Stimulated activated CD4-positive, alpha-beta T cell treated with anti-CD3 and anti-CD28 coated beads, Interleukin-1b, Interleukin-23, amount 100 ng/mL, for 48 hours (primary cell): ENCODE measurements at places on chromosomes 11 and 22.

DNA sequence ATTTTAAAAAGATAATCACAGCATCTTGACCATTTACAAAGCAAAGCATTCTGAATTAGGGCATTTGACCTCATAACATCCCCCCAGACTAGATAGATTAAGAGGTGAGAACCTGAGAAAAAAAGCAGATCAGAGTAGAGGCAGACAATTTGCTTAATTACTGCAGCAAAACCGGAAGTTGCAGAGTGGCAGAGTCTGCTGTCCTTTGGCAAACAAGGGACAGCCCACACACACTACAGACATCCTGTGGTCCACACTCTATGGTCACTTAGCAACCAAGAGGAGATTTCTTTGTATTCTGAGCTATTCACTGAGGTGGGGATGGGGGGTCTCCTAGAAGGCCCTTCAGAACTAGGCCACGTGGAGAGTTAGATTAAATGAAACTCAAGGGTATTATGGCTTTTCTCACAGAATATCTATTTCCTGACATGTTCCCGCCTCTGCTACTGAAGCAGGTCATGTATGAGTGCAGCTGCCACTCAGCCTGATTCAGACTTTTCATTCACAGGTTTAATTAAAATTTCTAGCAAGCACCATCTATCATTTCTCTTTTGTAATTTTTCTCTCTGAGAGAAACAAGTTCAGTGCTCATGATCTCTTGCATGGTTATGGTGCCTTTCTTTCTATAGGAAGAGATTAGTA, 48.5 kb downstream of the SVIP start:
- no peak for DNase-seq

GRCh38 chr11:124799348-124800225, 619 bp downstream of the MSANTD2 start:
- peak; percentile 35 for DNase-seq

DNA sequence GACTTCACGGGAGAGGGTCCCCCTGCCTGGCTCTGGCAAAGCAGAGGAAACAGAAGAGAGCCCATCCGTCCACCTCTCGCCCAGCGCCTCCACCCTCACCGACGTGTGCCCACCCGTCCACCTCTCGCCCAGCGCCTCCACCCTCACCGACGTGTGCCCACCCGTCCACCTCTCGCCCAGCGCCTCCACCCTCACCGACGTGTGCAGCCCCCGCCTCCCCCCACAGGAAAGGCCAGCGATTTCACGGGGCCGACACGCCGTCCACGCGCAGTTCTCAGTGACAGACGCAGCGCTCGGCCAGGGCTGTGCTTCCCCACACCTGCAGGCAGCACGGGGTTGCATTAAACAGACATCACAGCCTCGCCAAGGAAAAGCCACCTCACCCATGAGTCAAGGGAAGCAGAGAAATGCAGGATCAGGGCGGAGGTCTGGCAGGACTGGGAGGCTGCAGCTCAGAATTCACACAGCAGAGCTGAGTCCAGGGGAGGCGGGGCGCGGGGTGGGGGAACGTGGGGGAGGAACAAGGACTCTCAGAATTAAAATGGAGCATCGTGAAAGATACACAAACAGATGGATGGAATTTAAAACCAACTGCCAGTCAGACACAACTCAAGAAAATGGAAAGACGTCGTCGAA, 377.7 kb downstream of the BRD1 start:
- DNase-seq = no peak

GRCh38 chr22:20130731-20131596, 640 bp upstream of the ZDHHC8 start:
- peak; percentile 70 for DNase-seq

GRCh38 chr11:35323076-35323868, 96.1 kb downstream of the SLC1A2 start:
- DNase-seq = no peak

DNA sequence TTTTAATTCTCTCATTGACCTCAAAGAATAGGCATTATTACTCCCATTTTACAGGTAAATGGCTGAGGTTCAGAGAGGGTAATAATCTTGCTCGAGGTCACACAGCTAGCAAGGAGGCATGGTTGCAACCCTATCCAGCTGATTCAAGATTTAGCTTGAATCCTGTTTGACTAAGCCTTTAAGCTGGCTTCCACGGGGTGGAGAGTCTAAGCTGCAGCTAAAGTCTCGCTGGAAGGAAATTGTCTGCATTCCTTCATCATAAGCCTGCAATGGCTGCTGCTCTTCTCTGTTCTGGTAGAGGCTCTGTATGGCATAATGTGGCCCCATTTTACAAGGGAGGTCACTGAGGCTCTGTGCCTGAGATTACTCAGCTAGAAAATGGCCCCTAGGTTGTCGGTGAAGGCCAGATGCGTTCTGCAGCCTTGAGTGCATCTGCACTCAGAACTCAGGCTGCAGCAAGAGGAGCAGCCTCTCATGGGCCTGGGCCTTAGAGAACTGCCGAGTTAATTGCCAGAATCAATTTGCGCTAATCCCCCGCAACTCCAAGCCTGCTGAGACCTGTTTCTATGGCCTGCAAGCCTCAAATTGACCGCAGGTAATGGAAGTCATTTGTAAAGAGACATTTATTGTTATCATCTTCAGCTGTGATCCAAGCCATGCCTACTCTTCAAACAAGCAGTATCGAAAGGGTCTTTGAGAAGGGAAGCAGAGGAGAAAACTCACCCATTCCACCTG, 44.1 kb upstream of the SEZ6L start:
- no peak for DNase-seq

DNA sequence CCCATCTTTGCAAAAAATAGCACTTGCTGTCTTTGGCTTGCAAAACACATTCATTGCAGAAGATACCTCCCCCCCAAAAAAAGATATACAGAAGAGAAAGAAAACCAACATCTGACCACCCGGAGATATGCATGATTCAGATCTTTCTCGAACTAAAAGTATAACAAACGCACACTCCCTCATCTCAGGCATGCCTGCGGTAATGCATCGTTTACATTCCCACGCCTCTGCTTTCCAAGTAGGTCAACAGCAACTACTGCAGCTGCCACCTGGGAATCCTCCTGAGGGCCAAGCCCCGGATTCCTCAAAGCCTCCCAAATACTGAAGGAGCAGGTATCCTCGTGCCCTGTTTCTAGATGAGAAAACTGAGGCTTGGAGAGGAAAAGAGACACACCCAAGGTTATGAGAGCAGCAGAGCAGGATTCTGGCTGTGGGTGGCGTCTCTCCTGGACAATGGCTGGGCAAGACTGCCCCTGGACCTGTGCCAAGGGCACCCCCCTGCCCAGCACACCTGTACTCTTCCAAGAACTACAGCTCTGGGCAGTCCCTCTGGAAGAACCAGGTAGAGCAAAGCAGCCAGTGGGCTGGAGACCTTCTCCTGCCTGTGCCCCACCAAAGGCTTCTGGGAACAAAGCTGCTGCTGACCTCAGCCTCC, 38.1 kb downstream of the NUP50 start:
- DNase-seq = no peak

GRCh38 chr11:83694191-83694910, 408.2 kb upstream of the CCDC90B start:
- no peak for DNase-seq

DNA sequence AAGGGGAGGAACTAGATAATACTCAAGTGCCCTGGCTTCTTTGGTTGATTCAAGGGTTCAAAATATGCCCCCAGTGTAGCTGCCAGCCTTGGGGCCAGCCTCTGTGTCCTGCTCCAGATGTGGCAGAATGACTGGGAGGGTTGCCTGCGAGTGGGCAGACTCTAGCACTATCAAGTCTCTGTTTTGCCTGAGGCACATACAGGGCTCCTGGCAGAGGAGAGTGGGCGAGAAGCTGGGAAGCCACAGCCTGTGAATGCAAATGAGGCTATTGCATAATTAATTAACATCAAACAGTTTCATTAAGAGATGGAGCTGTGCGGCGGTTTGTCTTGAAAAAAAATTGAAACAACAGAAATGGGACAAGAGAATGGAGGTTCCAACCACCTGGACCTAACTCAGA, 50.8 kb downstream of the BUD13 start:
- DNase-seq = no peak

DNA sequence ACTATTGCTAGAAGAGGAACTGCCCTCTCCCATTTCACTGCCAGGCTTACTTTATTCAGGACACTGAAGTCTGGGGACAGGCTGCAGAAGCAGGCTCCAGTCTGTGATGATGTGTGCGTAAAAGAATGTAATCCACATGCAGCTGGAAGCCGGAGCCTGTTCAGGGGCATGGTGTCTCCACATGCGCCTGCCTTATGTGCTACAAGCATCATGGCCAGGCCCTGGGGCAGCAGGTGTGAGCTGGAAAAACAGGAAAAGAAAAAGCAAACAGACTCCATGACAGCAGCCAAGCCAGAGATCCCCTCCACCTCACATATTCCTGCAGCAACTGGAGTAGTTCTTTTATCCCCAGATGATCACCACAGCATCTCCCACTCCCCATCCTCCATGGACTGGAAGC, 33.4 kb downstream of the ARFGAP2 start:
- DNase-seq = no peak

GRCh38 chr22:43976861-43977795, 21.9 kb downstream of the SAMM50 start:
- DNase-seq = no peak

GRCh38 chr11:40787224-40787623, 672.2 kb downstream of the LRRC4C start:
- no peak for DNase-seq

DNA sequence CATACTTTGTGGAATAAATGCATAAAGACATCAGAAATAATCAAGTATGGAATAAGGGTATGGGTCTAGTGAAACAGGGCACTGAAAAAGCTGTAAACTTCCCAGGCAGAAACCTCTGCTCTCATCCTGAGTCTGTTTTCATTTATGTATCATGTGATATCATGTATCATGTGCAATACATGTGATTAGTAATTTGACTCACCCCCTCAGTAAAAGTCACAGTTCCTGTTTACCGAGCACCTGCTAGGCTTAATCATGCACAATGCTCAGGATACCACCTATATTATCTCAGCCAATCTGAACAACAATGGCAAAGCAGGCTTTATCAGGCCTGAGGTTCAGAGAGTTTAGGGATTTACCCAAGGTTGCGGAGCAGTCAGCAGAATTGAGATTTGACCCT, 250.6 kb upstream of the TENM4 start:
- DNase-seq = no peak

DNA sequence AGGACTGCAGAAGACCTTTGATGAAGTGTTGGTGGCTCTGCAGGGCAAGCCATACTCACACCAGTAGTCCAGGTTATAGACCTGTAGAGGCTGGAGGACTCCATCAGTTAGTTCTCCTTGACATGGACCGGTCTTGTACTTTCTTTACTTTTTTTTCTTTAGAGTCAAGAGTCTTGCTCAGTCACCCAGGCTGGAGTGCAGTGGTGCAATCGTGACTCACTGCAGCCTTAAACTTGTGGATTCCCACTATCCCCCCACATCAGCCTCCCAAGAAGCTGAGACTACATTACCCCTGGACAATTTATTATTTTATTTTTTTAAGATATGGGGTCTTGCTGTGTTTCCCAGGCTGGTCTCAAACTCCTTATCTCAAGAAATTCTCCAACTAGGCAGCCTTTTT, 49.6 kb upstream of the E2F8 start:
- DNase-seq = no peak

DNA sequence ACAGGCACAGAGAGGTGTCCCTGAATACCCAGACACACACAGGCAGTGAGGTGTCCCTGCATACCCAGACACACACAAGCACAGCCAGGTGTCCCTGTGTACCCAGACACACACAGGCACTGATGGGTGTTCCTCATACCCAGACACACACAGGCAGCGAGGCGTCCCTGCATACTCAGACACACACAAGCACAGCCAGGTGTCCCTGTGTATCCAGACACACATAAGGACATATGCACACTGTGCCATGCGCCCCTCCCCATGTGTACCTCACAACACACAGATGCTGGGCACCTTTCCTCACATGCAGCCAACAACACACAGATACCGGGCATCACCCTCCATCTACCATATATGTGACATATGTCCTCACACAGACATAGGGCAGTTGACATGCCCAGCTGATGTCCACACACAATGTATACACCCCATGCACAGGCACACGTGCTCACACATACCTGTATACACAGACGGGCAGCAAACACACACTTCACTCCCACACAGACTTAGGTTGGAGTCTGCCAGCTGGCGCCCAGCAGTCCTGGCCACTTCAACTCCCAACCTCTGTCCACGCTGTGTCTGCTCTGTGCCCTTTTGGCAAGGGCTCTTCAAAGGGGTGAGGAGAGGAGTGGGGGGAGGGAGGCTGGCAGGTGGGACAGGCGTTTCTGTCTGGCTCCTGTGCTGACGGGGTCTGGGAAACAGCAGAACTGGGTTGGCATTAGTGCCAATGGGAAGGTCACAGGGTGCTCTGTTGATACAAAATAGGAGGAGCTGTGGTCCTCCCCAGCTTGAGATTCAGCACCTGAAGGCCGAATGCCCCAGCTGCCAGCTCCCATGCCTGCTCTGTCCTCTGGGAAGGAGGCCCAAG, 69.4 kb upstream of the ALX4 start:
- DNase-seq = no peak

DNA sequence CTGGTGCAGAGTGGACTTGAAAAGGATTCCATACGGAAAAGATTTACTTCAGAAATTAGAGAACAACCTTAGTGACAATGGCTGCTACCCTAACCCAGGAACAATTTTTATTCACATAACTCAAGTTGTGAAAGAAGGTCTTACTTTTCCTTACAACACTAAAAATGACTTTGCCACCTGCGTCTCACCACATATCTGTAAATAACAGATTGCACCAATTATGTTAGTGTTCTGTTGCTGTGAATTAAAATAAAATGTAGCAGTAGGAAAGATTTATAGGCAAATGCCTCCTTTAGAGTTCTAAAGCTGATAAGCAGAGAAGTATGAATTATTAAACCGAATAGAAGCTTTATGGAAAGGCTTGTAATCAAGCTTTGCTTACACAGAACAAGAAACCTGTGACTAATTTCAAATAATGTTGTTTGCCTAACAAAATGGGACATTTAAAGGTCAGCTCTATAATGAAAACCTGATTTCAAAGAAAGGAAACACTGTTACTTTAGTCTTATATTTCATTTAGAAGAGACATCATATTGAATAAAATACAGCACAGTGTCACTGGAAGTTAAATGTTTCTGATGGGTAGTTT, 2237.8 kb downstream of the LRRC4C start:
- DNase-seq = no peak

GRCh38 chr11:16002942-16003341, 353.4 kb downstream of the SOX6 start:
- no peak for DNase-seq

- DNase-seq = no peak
These were observed 85.6 kb upstream of the PARVA start for GRCh38 chr11:12291766-12292165.

- DNase-seq = no peak
These were observed 1.8 kb downstream of the PPP1R14B start for GRCh38 chr11:64244966-64245365.

- no peak for DNase-seq
These were observed 4.1 kb upstream of the ACER3 start for GRCh38 chr11:76856571-76856970.

- DNase-seq = no peak
These were observed 3.9 kb upstream of the PLA2G3 start for GRCh38 chr22:31144223-31144622.
